Stimulated activated naive CD8-positive, alpha-beta T cell treated with anti-CD3 and anti-CD28 coated beads, Interleukin-15, Interleukin-2, amounts not matched to agents 100 U/mL and 50 U/mL, for 24 hours (primary cell): ENCODE measurements at places on chromosomes 4 and X.

GRCh38 chrX:47613082-47613481 lies 6.6 kb downstream of the SYN1 start:
- no peak for DNase-seq

GRCh38 chr4:101201421-101201820 lies 145.9 kb downstream of the PPP3CA start:
- DNase-seq: no peak

DNA sequence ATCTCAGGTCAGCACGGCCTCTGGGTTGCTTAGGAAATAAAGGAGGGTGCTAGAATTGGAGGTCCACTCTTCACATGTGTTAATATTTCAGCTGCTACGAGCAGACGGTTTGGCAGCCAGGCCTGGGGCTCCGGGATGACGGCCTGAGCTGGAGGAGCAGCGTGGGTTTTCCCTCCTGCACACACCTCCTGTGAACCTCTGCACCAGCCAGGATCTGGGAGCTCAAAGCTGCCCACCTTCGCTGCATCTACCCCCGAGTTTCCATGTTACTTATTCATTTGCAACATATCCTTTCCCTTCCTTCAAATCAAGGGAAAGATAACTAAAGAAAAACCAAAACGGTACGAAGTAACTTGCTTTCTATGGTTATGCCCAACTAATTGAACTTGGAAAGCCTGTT lies 13.6 kb downstream of the STOX2 start:
- DNase-seq: no peak

DNA sequence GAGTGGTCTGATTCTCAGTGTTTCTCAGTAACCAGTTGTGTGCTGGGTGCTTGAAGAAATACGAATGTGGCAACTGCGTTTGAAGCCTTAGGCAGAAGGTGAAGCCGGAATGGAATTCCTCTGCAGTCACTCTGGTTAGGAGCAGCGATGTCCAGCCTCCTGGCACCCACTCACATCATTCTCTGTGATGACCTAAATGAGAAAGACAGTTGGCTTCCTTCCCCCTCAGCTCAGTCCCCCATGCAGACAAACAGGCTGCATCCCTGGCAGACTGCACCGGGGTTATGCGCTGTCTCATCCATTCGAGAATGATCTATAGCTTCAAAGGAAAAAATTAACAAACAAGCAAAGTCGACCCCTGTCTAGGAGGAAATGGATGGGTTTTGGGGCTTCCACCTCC lies 170.1 kb upstream of the SCML1 start:
- no peak for DNase-seq

DNA sequence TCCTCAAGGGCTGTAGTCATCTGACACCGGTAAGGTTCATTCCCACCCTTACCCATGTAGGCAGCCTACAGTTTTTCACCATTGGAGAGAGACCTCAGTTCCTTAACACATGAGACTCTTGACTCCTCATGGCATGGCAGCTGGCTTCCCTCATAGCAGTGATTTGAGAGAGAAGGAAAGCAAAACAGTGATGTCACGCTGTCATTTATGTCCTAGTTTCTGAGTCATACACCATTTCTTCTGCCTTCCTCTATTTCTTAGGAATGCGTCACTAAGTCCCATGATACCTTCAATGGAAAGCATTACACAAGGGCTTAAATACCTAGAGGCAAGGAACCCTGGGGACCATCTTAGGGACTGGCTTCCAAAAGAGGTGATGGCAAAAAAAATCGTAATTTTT lies 226.1 kb downstream of the SPCS3 start:
- no peak for DNase-seq

DNA sequence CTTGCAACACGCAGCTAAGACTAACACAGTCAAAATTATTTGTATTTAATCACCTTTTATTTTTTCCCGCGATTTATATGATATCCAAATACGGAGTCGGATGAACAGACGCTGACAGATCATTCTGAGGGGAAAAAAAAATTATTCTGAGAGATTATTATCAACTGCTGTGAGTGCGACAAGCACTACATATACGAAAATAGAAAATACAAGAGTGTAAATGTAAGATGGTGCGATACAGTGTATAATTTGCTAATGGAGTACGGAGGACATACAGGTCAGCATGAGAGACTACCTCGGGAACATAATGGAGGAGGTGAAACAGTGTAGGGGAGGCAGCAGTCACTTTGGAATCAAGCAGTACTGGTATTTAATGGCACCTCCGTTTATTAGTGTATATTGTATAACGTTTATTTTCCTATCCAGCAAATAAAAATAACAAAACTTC lies 2.8 kb upstream of the LIN54 start:
- DNase-seq: no peak

- DNase-seq: no peak
Measured at GRCh38 chr4:165016971-165017370, 14.8 kb upstream of the TRIM60 start.

DNA sequence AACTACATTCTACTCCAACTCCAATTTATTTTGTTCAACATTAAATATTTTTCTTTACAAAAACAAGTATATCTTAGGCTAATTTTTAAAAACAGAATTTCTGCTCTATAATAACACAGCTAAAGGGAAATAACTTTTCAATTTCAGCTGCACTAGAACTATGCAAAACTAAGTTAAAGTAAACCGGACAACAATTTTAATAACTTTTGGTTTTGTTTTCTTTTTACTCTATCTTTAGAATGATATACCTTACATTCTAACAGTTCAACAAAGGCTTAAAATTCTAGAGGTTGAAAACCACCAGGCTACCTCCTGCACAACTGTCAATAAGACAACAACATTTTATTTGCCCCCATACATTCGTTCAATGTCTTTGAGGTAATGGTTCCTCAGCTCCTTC lies 18.7 kb upstream of the KCNE5 start:
- no peak for DNase-seq

DNA sequence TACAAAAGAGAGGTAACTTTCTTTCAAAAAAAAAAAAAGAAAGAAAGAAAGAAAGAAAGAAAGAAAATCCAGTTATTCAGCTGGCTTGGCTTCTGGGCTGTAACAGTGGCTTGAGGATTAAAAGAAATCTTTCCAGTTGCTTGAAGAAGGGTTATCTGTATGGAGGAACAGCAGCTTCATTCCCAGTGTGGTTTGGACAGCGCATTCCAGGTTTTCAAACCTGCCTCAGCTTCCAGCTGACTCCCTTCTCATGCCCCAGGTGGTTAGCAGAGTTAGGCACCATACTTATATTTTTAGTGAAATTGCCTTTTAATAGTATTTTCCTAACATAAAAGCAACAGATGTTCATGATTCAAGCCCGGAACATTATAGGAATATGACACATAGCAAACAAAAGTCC lies 48.6 kb downstream of the TMEM164 start:
- no peak for DNase-seq

- DNase-seq: no peak
Measured at GRCh38 chr4:15657366-15657765, 2.2 kb upstream of the FBXL5 start.

DNA sequence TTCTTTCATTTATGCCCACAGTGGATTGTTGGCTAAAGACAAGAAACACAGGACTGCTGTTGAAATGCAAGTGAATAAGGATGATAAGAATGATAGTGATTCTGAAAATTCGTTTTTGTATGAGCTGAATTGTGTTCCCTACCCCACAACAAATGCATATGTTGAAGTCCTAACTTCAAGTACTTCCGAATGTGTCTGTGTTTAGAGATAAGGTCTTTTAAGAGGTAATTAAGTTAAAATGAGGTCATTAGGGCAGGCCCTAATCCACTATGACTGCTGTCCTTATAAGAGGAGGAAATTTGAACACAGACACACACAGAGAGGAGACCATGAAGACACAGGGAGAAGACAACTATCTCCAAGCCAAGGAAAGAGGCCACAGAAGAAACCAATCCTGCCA lies 126.6 kb upstream of the ACSL4 start:
- DNase-seq: no peak

DNA sequence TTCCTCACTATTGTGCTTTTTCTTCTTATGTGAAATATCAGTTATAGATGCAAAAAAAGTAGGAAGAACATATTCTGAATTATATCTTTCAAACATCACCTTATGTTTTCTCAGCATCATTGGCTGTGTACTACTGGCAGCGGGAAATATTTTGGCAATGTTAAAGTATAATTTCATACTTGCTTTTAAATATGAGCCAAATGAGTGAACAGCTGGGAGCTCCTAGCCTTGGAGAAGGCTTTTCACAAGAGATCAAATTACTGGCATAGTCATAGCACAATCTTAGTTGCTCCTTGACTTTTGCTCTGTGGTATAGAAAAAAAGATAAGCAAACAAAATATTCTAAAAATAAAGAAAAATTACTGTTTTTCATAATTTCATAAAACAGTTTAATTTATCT lies 1575.8 kb upstream of the PABPC4L start:
- DNase-seq: no peak

DNA sequence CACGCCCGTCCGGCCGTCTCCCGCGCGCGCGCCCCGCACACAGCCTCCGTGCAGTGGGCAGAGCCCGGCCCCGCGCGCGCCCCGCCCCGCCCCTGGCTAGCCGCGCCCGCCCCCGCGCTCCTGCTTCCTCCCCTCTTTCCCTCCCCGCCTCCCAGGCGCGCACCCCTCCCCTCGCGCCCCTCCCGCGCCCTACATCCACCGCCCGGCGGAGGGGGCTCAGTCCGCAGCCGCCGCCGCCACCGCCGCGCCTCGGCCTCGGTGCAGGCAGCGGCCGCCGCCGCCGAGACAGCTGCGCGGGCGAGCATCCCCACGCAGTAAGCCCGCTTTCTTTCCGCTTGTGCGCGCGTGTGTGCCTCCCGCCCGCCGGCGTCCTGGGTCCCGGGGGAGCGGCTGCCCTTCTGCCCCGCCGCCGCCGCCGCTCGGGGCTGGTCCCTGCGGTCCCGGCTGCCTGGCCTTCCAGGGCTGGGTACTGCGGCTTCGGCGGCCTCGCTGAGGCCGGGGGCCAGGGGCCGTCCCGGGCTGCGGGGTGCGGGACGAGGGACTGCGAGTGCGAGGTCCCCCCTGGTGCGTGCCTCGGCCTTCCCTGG lies at the start of gene FHL1:
TSS of gene FHL1 (plus strand) at position 219 of the 587 bp plus-strand sequence.
- DNase-seq: peak; percentile 55

GRCh38 chr4:67371615-67372014 lies 173.7 kb downstream of the CENPC start:
- no peak for DNase-seq

DNA sequence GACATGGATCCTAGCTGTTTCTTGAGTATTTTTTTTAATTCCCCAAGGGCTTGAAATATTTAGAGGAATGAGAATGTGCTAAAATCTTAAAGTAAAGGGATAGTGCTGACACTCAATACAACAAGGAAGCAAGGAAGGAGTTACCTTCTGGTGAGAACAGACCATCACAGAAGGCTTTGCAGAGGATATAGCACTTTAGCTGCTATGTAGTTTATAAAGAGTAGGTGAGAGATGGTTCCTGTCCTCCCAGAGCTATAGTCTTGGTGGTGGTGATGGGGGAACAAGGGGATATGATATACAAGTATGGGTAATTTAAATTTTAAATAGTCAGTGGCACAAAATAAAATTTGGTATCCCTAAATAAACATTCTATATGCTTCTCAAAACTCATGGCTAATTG lies 47.6 kb downstream of the MTHFD2L start:
- no peak for DNase-seq

- peak; percentile 24 for DNase-seq
Measured at GRCh38 chrX:40471965-40472648, 108.7 kb upstream of the ATP6AP2 start.

- DNase-seq: no peak
Measured at GRCh38 chrX:112067601-112068000, 15.0 kb downstream of the TRPC5 start.

DNA sequence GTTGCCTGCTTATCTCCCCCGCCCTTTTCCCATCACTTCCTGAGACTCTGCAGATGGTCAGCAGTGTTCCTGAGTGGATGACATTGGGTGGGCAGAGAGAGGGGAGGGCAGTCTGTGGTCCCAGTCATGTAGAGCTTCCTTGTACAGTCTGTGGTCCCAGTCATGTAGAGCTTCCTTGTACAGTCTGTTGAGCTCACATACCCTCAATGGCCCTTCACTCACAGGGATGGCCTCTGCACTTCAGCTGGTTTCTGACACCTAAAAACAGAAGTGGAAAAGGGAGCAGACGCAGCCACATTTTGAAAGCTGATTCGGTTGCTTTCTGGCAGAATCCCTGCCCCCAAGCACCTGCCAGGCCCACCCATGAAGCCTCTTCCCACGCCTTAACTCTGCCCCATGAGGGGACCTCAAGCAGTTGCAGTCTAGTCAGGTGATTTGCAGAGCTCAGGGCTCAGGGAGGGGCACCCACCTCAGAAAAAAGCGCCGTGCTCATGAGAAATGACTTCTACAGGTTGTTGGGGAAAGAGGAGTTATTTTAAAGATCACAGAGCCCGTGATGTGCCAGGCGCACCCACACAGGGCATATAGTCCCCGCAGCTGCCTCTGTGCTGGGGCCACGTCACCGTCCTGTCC lies 3.6 kb upstream of the TMEM271 start:
- DNase-seq: no peak

DNA sequence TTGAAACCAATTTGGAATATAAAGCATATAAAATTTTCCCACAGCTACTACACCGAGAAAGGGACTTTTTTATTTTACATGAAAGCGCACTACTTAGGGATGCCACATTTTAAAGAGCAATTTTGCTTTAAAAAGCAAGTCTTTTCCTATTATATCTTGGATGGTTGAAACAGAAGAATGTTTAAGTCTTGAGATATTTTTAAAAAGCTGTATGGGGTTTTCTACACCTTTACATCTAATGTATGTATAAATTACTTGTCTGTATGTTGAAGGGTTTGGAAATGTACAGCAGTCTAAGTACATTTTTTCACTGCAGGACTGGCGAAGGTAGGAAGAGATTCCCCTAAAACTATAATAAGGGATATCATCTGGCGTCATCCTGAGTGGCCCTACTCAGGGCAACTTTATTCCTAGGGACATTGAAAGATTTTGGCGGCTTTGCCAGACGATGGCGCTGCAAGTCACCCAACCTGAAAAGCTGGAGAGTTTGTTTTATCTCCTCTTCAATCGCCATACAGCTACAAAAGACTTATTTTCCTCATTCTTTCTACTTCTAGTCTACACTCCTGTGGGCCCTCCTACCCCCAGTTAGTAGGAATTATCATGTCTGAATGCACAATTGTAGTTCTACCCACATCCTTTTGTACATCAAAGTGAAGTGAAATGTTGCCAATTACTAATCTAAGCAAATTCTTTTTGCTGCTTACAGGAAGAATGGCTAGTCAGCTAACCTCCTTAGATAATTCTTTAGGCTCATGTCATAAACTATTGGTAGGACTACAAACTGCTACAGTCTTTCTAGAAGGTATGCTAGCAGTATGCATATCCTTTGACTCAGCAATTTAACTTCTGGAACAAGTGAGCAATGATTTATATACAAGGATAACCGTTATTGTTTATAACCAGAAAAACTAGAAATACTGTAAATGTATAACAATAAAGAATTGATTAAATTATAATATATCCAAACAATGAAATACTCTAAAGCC lies 782 bp upstream of the NEK1 start:
- peak; percentile 71 for DNase-seq

- DNase-seq: no peak
Measured at GRCh38 chr4:171007618-171008390, 805.4 kb upstream of the GALNTL6 start.
